Kidney tubule cell (primary cell): ENCODE measurements at places on chromosomes 2 and 18.

GRCh38 chr2:60535685-60536312, 17.7 kb downstream of the BCL11A start:
- no peak for DNase-seq

DNA sequence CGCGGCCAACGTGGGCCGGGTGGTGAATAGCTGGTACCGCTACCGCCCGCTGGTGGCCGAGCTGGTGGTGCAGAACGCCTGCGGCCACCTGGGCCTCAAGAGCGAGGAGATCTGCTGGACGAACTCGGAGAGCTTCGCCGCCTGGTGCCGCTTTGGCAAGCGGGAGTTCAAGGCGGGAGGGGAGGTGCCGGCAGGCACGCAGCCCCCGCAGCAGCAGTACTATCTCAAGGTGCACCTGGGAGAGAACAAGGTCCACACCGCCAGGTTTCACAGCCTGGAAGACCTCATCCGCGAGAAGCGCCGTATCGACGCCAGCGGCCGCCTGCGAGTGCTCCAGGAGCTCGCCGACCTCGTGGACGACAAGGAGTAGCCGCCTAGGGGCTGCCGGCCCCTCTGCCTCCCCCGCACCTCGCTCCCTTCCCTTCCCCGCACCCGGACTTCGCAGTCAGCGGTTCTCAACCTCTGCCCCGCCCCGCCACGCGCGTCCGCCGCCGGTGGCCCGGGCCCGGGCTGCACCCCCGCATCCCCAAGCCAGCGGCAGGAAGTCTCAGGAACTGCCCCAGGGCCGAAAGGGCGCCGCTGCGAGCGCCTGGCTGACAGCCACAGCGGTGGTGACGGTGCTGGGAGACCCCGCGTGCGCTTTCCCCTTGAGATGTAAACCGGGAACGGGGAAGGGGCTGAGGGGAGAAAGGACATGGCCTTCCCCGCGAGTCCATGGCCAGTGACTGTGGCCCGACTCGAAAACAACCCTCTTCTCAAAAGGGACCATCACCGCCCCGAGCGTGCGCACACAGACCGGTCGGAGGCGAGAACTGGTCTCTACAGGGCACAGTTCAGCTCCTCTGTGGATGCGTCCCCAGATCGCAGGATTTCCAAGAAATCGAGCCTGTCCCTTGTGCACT, 2.2 kb downstream of the LRATD1 start:
- peak; percentile 89 for DNase-seq

GRCh38 chr2:211133766-211134165, 577.4 kb downstream of the CPS1 start:
- no peak for DNase-seq

GRCh38 chr2:134917888-134918525, 615 bp upstream of the CCNT2 start:
- DNase-seq = no peak

DNA sequence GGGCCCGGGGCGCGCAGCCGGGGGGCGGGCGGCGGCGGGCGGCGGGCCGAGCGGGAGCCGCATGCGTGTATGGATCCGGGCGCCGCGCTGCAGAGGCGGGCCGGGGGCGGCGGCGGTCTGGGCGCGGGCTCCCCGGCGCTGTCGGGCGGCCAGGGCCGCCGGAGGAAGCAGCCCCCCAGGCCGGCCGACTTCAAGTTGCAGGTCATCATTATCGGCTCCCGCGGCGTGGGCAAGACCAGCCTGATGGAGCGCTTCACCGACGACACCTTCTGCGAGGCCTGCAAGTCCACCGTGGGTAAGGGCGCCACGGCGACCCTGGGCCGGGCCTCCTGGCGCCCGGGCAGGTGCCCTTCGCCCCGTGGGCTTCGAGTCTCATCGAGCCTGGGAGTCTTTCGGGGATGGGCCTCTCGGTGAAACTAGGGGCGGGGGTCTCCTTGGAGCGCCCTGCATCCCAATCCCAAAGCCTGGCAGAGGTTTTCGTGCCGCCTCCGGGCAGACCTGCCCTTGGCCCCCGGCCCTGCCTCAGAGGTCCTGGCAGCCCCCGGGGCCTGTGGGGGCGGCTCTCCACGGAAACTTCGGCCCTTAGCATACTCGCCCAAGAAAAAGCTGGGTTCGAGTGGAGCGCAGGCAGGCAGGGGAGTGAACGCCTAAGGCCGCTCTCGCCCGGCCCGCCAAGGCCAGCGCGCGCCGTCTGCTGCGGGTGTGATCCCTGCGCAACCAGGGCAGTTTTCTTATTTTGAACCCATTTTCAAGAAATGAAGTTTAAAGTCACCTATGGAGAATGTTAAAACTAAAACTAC, 622 bp downstream of the RAB12 start:
- peak; percentile 26 for DNase-seq

GRCh38 chr2:221758076-221758475, 186.0 kb upstream of the EPHA4 start:
- no peak for DNase-seq

DNA sequence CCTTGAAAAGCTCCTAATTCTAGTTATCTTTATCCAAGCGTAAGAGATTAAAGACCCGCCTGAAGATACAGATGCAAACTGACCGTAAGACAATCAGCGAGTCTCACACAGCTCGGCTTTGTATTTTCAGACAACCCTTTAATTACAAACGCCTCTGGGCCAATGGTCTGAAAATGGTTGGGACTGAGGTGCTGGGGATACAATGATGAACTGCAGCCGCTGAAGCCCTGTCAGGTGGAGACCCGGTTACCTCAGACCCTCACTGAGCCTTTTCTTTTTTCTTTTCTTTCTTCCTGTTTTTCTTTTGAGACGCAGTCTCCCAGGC, 715 bp upstream of the CFAP36 start:
- no peak for DNase-seq
